ENCODE measurements at places on chromosomes 4 and X. TPM values are rescaled to one million over a fixed set of nuclear protein-coding genes. Genes with fewer than 3 reads are reported as not detected.

Gene RNF150
- total RNA-seq: 0.37 TPM

Gene CLNK
- total RNA-seq: not detected

- no peak for DNase-seq
Measured at GRCh38 chr4:81352446-81352835, 119.3 kb downstream of the RASGEF1B start.

DNA sequence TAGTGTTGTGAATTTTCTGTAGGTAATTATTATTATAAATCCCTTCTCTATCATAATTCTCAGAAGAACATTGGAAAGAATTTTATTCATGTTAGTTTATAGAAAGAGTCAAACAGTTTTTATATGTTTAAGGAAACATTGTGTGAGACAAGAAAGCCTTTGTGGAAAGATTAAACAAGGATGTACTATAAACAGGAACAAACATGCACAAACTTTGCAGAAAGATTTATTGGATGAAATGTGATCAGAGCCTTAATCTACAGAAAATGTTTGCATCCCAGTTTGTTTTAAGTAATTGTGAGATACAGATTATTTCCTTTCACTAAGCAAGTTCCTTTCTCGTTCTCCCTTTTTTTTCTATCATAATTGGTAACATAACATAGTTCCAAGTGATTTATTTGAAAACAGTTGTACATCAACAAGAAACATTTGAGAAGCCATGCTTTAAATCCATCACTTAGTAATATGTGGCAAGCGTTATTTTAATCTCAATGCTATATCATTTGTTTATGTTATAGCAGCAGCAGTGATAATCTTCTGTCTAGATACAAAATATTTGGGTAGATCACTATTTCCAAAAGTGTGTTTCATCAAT lies 129.4 kb downstream of the SLC4A4 start:
- no peak for DNase-seq

GRCh38 chr4:110096405-110096804 lies 102.0 kb downstream of the ELOVL6 start:
- no peak for DNase-seq

GRCh38 chr4:112560084-112560483 lies 44.1 kb upstream of the NEUROG2 start:
- DNase-seq: no peak

DNA sequence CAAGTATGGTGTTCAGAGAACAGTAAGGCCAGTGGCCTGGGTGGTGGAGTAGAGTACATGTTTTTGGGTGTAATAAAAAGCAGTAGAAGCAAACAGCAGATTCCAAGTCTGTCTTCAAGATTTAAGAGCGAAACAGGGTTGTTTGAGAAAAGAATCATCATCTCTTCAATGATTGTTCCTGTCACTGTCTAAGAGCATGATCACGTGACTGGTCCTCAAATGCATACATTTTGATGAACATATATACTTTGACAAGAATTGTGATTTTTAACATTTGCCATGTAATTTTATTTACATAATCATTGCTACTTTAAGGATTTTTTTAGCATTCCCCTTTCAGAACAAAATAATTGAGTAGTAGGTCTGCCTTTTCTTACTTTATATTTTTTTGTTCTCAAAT lies 252.6 kb upstream of the GPR101 start:
- no peak for DNase-seq

GRCh38 chr4:26127851-26128337 lies 192.9 kb upstream of the RBPJ start:
- DNase-seq: no peak

- DNase-seq: no peak
Measured at GRCh38 chr4:172898715-172899114, 269.9 kb upstream of the GALNT7 start.
